ENCODE measurements at places on chromosomes 12 and 14.

- no peak for DNase-seq
These were observed 93.8 kb downstream of the BCL11B start for GRCh38 chr14:99177886-99178835.

DNA sequence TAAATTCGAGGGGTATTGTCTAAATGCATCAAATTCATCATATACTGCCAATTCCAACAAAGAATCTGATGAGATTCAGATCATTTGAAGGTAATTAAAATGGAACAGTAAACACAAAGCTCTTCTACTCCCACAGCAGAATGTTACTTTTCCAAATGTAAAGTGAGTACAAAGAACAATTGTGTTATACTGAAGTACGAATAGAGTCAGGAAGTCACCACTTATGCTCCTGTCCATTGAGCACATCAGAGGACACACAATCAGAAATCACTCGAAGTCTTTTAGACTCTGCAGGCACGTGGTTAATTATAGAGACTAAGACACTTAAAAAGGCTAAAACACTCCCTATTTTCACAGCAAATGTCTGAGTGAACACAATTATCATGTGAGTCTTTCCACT, 388.5 kb upstream of the MIS18BP1 start:
- no peak for DNase-seq

- DNase-seq = no peak
These were observed 80.3 kb upstream of the TRAF3 start for GRCh38 chr14:102696856-102697495.

DNA sequence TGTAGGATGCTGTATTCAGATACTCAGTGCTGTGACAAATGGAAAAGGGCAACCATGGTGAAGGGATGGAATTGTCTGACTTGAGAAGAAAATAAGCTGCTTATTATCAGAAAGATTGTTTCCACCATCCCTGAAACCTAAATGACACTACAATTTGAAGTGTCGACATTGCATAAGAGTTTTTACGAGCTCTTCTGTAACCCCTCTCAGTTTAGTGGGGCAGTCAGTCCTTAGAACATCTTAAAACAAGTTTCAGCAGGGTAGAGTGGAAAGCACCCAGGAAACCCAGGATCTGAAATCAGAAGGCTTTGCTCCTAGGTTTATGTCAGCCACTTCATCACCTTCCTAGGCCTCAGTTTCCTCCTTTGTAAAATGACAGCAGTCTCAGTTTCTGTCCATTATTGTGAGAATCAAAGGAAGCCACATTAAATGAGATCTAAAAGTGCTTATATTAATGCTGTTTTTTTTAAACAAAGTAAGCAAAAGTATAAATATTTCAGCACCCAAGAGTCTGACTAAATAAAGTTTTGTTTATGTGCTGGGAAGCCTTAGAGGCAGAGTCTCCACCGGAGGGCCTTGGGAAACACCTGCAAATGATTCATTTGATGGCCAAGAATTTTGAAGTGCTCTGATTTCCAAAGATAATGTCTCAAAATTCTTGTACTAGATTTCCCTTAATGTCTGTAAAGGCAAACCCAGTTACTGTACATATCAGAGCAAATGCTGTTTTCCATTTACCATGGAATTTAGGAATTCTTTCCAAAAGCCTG, 1.8 kb downstream of the IFT43 start:
- DNase-seq = no peak

All from HS-5 (cell line).